ENCODE measurements at places on chromosomes 5 and 9.

GRCh38 chr5:54707841-54708240 lies 190.3 kb downstream of the SNX18 start:
- DNase-seq: no peak

DNA sequence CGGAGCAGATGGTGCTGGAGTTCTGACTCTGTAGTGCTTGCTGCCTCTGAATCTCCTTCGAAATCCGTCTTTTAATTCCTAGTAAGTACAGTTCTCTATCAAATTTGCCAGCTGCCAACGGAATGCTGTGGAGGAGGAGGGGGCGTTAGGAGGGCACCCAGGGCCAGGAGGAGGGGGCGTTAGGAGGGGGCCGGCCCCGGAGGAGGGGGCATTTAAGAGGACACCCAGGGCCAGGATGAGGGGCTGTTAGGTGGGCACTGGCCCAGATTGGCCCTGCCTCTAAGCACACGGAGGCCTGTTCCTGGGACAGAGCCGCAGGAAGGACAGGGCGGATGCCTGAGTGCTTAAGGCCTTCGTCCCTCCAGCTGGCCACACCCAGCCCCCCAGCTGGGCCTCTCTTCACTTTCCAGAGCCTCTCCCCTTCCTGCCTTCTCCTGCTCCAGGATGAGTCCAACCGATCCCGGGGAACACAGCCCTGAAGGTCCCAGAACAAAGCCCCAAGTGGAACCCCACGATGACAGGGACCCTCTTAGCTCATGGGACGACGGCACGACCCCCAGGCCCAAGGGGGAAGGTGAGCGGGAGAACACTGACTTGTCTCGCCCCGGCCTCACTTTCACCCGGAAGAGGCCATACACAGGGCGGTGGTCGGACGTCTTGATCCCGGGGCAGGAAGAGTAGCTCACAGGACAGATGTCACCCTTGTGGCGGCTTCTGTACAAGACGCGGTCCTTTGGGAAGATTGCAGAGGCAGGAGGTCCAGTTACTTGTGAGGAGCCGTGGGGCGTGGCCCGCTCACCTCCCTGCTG lies 9.8 kb downstream of the INPP5E start:
- DNase-seq: no peak

- no peak for DNase-seq
These were observed 72.1 kb downstream of the RAI14 start for GRCh38 chr5:34728236-34728635.

GRCh38 chr5:82257729-82258128 lies 20.4 kb downstream of the RPS23 start:
- no peak for DNase-seq

DNA sequence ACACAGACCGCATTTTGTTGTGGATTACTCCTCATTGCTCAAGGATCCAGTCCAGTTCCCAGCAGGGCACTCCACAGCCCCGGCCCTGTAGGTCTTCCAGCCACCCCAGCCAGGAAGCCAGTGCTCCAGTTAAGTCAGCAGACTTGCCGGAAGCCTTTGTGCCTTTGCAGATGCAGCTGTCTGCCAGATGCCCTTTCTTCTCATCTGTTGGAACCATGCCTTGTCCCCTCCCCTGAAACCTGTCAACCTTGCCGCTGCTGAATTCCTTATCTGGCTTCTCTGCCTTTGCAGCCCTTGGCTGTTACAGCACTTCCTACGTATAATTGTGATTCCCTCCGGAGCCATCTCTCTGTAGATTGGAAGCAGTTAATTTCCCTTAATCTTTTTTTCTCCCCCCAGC lies 28.4 kb downstream of the PSAT1 start:
- DNase-seq: no peak

- no peak for DNase-seq
These were observed 445.2 kb downstream of the ZSWIM6 start for GRCh38 chr5:61777292-61777691.

DNA sequence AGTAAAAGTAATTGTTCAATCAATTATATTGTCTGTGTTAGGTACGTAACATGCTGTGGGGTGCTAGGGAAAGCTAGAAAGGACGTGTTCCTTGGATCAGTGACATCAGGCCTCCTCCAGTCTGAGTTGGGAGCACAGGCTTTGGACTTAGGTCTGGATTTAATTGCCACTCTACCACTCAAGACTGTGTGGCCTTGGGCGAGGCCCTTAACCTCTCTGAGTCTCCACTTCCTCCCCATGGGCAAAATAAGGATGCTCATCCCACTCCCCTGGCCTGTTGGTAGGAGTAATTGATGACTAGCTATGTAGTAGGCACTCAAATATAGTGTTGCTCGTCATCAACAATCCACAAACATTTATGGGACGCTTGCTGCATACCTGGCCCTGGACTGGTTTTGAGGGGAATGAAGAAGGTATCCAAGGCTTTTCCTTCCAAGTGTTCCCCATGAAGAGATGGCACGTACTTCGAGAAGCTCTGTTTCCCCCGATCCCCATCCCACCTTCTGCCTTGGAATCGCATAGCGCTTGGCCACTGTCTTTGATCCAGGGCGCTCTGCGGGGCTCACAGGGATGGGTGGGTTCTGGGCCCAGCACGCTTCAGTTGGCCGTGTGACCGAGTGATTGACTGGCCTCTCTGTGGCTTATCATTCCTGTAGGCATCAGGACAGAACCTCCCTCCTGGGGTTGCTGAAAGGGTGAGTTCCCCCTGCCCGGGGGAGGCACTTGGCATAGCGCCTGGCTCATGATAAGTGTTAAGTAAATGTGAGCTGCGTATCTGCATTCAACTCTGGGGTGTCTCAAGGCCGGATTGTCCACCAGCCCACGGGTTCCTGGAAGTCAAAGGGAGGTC lies 8.1 kb downstream of the FGF18 start:
- DNase-seq: no peak

- no peak for DNase-seq
These were observed 54.6 kb downstream of the SUB1 start for GRCh38 chr5:32639943-32640342.

DNA sequence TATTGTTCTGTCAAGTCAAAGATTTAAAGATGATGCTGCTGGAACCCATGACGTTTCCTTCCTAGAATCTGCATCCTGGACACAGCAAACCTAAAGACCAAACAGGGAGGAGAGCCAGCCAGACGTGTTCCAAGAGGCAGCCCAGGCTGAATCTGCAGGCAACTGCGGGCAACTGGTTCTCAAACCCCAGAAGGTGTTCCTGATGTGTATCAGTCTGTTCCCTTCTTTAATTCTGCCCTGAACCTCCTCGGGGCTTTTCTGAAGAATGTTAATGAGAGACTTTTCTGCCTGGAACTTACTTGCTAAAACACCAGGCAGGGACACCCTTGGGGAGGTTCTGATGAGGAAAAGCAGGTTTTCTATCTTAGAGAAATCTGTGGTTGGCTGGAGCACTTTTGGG lies 132.8 kb upstream of the RETREG1 start:
- no peak for DNase-seq

DNA sequence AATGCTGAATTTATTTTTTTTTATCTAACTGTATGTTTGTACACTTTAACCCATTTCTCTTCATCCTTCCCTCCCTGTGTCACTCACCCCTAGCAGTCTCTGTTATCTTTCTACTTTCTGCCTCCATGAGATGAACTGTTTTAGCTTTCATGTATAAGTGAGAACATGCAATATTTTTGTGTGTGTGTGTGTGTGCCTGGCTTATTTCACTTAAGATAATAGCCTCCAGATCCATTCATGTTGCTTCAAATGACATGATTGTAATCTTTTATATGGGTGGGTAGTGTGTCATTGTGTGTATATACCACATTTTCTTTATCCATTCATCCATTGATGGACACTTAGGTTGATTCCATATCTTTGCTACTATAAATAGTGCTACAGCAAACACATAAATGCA lies 1023.9 kb downstream of the TLE1 start:
- DNase-seq: no peak

- no peak for DNase-seq
These were observed 19.7 kb upstream of the CCNH start for GRCh38 chr5:87432460-87432859.

GRCh38 chr5:58259685-58260152 lies 200.2 kb downstream of the PLK2 start:
- DNase-seq: no peak

DNA sequence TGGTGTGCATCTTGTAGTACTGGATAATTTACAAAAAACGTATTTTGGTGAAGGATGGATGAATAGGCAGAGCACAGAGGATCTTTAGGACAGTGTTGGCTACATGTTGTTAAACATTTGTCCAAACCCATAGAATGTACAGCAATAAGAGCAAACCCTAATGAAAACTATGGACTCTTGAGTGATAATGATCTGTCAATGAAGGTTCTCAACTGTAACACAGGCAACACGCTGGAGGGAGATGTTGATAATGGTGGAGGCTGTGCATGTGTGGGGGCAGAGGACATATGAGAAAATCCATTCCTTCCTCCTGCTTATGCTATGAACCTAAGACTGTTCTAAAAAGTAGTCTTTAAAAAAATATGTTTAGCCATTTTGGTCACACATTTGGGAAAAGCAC lies 194.0 kb downstream of the FER start:
- DNase-seq: no peak

DNA sequence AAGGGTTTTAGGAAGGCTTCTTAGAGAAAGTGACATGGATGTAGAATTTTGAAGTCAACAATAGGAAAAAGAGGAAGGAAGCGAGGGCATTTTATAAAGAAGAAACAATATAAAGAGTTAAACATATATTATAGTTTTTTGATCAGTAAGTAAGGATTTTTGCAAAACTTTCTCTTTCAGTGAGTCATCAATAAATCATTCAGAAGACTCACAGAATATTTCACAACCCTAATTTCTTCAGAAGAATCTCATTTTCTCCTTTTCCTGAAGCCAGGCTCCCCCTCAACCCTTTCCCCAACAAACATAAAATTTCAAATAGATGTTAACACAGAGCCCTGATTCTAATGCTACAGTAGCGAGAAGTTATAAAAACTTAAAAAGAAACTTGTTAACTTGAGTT lies 4.3 kb upstream of the COX7C start:
- no peak for DNase-seq

- no peak for DNase-seq
These were observed 156.6 kb downstream of the TLR4 start for GRCh38 chr9:117860849-117861248.

GRCh38 chr9:68905129-68905528 lies 108.8 kb downstream of the PRKACG start:
- DNase-seq: no peak

GRCh38 chr5:96572864-96573512 lies 89.2 kb upstream of the CAST start:
- DNase-seq: no peak

GRCh38 chr9:83475741-83476140 lies 62.5 kb downstream of the FRMD3 start:
- DNase-seq: no peak

DNA sequence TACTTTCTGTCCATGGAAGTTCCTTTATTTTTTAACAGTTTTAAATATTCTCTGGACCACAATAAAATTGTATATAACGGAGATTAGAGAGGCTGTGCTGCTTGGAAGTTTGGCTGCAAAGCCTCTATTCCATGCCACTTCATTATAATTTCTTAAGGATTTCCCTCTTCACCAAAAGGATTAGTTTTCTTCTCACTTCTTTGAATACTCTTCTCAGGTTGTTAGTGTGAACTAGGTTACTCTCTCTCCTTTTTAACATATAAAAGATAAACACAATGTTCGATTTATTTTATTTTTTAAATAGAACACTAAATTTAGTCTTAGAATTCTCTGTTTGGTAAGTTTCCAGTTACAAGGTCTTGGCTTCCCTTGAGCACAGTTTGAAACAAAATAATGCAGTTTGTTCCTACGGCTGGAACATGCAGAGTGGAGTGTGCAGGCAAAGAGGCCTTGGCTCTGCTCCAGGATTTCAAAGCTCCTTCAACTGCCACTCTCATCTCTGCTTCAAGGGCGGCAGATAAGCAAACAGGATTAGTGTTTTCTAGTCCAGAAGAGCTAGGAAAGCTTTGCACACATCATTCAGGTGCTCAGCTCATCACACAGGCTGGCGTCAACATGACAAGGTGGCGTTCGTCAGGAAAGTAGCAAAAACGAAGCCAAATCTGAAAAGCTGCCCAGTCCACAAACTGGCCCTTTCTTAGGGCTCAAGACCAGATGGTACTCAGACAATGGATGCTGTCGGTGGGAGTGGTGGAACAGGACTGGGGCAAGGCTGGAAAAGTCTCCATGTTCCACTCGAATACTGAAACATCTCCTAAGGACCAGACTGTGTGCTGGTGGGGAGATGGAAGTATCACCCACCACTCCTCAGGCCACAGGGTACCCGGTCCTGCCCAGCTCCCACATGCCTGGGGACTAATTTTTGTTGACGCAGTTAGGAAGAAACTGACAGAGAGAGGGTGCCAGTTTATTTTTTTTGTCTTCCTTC lies 286.6 kb downstream of the CRB2 start:
- no peak for DNase-seq

GRCh38 chr5:2591777-2592453 lies 159.6 kb downstream of the IRX2 start:
- DNase-seq: no peak

- DNase-seq: no peak
These were observed 741.0 kb upstream of the RIOK2 start for GRCh38 chr5:97923997-97924396.

DNA sequence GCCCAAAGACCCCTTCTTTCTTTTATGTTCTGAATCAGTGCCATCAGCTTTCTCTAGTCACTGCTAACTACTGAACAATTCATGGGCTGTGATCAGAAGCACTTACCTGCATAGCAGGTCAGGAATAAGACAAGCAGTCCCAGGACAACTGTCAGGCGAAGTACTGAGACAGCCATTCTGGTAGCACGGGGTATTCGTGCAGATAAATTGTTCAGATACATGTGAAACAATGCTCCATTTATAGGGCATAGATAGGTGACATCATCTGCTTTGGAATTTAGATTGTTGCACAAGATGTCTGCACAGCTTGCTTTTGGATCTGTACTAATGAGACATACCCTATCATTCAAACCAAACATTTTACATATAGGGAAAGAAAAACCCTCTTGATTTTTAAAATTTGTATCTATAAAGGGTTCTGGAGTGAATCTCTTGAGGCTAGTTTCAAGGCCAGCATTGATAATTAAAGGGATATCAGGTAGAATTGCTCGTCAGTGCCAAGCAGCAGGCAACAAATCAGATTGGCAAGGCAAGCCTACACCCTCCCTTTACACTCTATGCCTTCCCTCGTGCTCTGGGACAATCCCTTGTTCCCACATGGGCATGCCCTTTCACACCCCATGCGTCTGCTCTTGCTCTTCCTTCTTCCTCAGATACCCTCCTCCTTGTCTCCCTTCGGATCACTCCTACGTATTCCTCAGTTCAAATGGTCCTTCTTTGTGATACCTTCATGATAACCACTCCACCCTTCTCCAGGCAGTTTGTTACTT lies at the start of gene C5orf46:
Gene C5orf46 (minus strand): TSS at position 213 of the 770 bp plus-strand sequence. CDS start 37 bp downstream, at position 176.
- no peak for DNase-seq

DNA sequence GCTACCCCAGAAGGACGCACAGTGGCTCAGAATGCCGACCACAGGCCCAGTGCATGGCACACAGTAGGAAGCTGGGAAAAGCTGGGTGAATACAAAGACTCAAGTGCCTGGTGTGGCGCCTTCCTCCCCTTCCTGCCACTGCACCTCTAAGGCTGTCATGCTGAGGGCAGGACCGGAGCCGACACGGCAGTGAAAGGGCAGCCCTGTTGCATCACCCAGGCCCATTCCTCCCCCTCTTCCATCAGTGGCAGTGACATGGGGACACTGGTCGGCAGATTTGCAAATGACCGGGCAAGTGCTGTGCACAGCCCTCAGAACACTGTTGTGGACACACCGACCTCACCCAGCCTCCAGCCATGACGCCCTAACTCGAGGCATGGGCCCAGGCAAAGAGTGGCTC lies 84.0 kb downstream of the STK10 start:
- DNase-seq: no peak

Data from activated naive CD4-positive, alpha-beta T cell treated with Interleukin-2 at 50 U/mL for 16 hours (primary cell).